ENCODE measurements at places on chromosomes 5 and 9.

- no peak overlapping the region for H3K27ac ChIP-seq
- H3K27me3 ChIP-seq = peaks cover 4% of the 10 kb centered on the region
- H3K36me3 ChIP-seq = no peaks in the 10 kb centered on the region
- no peaks in the 10 kb centered on the region for H3K4me1 ChIP-seq
- no peak for DNase-seq
These were observed 7.9 kb downstream of the ISL1 start for GRCh38 chr5:51391175-51391574.

GRCh38 chr9:94864862-94865509 lies 138.5 kb downstream of the AOPEP start:
- no peaks in the 10 kb centered on the region for H3K36me3 ChIP-seq
- no peak for DNase-seq
- H3K27me3 ChIP-seq = no peaks in the 10 kb centered on the region
- no peaks in the 10 kb centered on the region for H3K4me1 ChIP-seq

DNA sequence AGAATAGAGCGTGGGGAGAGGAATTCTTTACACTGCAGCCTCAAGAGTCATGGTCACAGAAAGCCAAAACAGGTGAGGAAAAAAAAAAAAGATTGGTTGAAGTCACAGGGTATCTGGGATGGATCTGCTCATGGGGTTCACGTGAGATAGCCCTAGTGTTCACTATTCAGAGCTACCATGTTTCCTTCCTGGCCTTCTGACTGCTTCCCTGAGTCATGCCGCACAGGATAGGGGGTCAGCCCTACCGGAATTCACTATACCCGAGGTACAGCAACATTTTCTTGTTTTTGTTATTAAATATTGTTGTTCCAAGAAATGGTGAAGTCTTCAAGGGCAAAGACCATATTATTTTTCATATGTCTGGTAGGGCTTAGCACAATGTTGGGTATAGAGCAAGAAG lies 21.5 kb upstream of the MAN2A1 start:
- no peaks in the 10 kb centered on the region for H3K36me3 ChIP-seq
- no peaks in the 10 kb centered on the region for H3K27me3 ChIP-seq
- DNase-seq = no peak
- no peaks in the 10 kb centered on the region for H3K4me1 ChIP-seq
- H3K4me3 ChIP-seq = no peak overlapping the region

DNA sequence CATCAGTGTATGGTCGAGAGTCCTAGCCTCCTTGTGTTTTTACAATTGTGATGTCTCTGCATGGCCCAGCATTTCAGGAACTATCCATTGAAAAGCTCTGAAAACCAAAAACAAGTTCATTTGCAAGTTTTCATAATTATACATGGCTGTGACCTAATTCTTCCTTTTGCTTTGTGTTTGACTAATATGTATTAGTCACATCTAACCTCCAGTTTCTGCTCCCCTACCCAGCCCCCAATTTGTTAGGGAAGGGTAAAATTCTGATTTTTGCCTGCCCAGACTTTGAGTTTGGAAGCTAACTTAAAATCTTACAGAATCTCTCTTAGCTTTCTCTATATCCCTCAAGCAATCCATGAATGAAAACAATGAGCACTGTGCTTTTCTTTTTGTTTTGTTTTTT lies 128.2 kb upstream of the SEMA6A start:
- DNase-seq = no peak
- no peak overlapping the region for H3K27ac ChIP-seq
- no peaks in the 10 kb centered on the region for H3K27me3 ChIP-seq
- H3K4me1 ChIP-seq = no peaks in the 10 kb centered on the region
- no peaks in the 10 kb centered on the region for H3K36me3 ChIP-seq
- H3K4me3 ChIP-seq = no peak overlapping the region

- no peaks in the 10 kb centered on the region for H3K27me3 ChIP-seq
- no peaks in the 10 kb centered on the region for H3K36me3 ChIP-seq
- no peak overlapping the region for H3K27ac ChIP-seq
These were observed 3.2 kb upstream of the TMEM268 start for GRCh38 chr9:114607671-114608524.

- H3K4me1 ChIP-seq = no peaks in the 10 kb centered on the region
- no peaks in the 10 kb centered on the region for H3K27me3 ChIP-seq
- peak overlapping the region; percentile 91 for H3K4me3 ChIP-seq
- no peak for DNase-seq
- H3K36me3 ChIP-seq = no peaks in the 10 kb centered on the region
- peak overlapping the region; percentile 97 for H3K27ac ChIP-seq
These were observed 863 bp upstream of the LIFR start for GRCh38 chr5:38557308-38557710.
